ENCODE measurements at places on chromosomes 11 and 22.
A peak's percentile ranks its signal among the peaks of the same experiment; 100 is the strongest.

GRCh38 chr11:46290598-46291309 is 13.3 kb downstream of the CREB3L1 start:
- DNase-seq = no peak

- peak; percentile 22 for DNase-seq
Observed at GRCh38 chr11:39374963-39375698, 2084.3 kb downstream of the LRRC4C start.

GRCh38 chr22:44823806-44824205 is 71.4 kb downstream of the ARHGAP8 start:
- DNase-seq = no peak

DNA sequence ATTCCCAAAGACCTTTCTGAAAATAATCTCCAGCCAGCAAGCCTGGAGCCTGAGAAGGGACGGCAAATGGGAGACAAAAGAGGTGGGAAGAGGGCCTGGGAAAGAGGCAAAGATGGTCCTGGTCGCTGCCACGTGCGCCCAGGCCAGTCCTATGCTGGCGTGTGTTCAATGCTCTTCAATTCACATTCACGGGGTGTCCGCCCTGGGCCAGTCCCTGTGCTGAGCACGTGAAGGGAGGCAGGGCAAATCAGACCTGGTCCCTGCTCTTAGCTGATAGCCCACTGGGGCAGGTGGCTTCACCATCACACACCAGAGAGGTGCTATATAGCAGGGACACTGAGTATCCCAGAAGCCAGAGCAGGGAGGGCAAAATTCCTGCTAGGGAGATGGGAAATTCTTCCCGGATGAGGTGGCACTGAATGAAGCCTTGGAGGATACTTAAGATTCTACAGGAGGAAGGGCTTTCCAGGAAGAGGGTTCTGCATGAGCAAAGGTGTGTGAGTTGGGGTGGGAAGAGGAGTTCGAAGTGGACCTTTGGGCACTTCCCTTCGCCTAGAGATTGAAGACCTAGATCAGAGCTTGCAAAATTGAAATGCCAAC is 148.2 kb downstream of the CHST1 start:
- no peak for DNase-seq

DNA sequence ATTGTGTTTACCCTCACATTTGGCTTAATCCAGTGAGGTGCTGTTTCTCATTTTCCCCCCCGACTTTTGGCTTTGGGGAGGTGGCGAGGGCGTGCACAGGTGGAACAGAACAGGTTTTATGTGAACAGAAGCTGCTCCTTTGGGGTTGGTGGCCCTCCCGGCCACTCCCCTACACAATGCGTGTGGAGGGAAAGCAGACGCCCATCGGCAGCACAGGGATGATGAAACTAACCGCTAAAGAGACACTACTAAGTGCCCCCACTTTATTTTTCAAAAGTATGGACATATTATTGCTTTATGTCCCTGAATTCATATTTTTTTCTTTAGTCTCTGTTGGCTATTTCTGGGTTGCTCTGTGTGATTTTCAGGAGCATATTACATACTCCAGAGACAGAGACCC is 160.9 kb downstream of the ENTHD1 start:
- DNase-seq = no peak

DNA sequence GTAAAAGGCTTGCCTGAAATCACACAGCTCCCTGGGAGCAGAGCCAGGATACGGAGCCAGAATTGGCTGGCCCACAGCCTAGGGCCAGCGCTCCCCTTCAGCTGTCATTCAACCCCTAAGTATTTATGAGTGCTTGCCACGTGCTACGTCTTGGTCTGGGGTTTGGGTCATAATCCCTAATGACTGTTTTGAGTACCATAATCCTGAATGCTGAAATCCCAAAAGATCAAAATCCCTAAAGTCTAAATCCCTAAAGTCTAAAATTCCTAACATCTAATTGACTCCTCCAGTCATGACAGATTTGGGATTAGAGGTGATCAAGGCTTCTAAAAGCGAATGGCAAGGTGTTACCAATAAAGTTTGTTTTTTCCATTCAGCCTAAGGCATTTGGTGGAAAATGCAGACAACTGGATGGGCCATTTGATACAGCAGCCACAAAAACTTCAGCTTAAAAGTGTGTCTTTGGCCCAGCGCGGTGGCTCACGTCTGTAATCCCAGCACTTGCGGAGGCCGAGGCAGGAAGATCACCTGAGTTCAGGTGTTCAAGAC is 59.8 kb upstream of the PRR5 start:
- DNase-seq = no peak

DNA sequence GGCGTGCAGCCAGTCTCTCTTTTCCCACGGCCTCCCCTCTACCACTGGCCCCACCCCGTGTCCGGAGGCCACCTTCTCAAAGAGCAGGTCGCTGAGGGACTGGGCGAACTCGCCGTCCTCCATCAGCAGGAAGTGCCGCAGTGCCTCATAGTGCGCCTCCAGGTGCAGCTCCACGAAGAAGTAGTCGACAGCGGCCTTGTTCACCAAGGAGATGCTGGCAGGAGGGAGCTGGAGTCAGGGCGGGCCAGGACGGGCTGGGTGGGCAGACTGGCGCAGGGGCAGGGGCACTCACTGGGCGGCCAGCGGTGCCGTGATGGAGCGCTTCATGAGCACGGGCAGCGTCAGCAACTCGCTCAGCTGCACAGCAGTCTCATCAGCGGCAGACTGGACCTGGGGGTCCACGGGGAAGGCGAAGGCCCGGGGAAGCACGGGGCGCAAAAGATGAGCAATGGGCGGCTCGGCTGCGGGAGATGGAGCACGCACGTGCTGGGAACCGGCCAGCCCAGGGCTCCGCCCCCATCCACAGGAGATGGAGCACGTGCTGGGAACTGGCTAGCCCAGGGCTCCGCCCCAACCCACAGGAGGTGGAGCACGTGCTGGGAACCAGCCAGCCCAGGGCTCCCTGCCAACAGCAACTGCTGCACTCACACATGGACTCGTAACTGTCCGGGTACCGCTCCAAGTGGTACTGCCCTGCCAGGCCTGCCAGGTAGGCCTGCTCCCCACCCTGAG is 18.4 kb downstream of the SELENOO start:
- peak; percentile 26 for DNase-seq

GRCh38 chr11:68956547-68957254 is 24.1 kb downstream of the MRGPRD start:
- DNase-seq = no peak
